GM23248 (cell line): ENCODE measurements at places on chromosomes 2 and 18. TPM values are rescaled to one million over a fixed set of nuclear protein-coding genes. Genes with fewer than 3 reads are reported as not detected.

MERTK gene
- total RNA-seq, result under 0.01 TPM in 1 of 2 replicates, not detected in the other

PSTPIP2 gene
- 2.8 and 3.8 TPM in 2 replicates for total RNA-seq

DNER gene
- 0.65 TPM in 1 of 2 replicates, not detected in the other for total RNA-seq

- no peak overlapping the region for H3K4me3 ChIP-seq
- H3K36me3 ChIP-seq, result no peaks in the 10 kb centered on the region
- H3K4me1 ChIP-seq, result no peaks in the 10 kb centered on the region
Observed at GRCh38 chr2:82993609-82994008, 1465.5 kb downstream of the SUCLG1 start.

GRCh38 chr2:172085460-172086159 lies at the start of gene DLX1:
Gene DLX1, plus strand, starts transcription at chr2:172085507. Its CDS starts 171 bp downstream, at chr2:172085678.
- H3K4me3 ChIP-seq, result peak within 1 kb of the TSS; percentile 81
- H3K36me3 ChIP-seq, result no peaks in the 10 kb centered on the region
- DNase-seq, result no peak
- peaks cover 14% of the 10 kb centered on the region for H3K27me3 ChIP-seq
- H3K4me1 ChIP-seq, result peaks cover 8% of the 10 kb centered on the region; the same call in 1 of the 2 replicates
- H3K27ac ChIP-seq, result peak within 1 kb of the TSS; percentile 92

GRCh38 chr2:26752656-26753055 lies 11.4 kb upstream of the SLC35F6 start:
- H3K27ac ChIP-seq, result no peak overlapping the region
- H3K4me1 ChIP-seq, result peaks cover 20% of the 10 kb centered on the region
- H3K36me3 ChIP-seq, result no peaks in the 10 kb centered on the region
- no peak overlapping the region for H3K4me3 ChIP-seq
- DNase-seq, result peak; percentile 77

DNA sequence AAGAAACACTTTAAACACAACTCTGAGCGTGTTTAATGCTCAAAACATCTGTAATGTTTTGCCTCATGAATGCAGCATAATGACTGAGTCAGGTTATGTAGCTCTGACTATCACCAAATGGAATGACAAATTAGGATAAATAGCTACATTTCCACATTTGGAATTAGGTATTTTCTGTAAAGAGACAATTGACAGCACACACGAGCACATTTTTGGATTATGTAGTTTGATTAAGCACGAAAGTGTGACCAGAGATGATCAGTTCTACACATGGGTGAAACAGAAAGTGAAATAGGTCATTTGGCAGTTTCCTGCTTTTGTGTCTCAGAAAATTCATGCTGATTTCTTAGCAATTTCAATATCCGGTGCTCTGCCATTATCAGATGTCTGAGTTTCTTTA lies 29.0 kb downstream of the LPIN1 start:
- peak overlapping the region; percentile 62 for H3K4me3 ChIP-seq
- no peaks in the 10 kb centered on the region for H3K27me3 ChIP-seq
- H3K4me1 ChIP-seq, result peaks cover 17% of the 10 kb centered on the region
